Bronchial epithelial cell (primary cell): ENCODE measurements at places on chromosomes 11 and 22. TPM values are rescaled to one million over a fixed set of nuclear protein-coding genes. Genes with fewer than 3 reads are reported as not detected.

The RBMXL2 gene
- total RNA-seq: not detected in 2 replicates

The RAG2 gene
- not detected in 2 replicates for total RNA-seq

GRCh38 chr22:26501996-26502395, 10.3 kb downstream of the TFIP11 start:
- no peak for DNase-seq

DNA sequence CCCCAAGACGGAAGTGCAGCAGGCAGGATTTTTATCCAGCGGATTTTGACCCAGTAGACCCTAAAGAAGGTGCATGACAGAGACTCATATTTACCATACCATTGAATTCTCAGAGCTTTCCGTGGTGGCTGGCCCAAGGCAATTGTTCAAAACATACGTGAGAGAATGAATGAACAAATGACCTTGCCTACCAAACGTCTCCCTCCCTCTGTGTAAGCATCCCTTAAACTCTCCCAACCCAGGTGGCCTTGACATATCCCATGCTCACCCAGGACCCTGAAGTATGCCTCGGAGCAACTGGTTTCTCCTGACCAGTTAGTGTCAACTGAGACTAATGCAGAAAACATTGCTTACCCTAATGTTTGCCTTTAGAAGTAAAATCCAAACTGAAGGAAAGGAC, 154.9 kb downstream of the TEAD1 start:
- DNase-seq: no peak
